Glomerular endothelial cell (primary cell): ENCODE measurements at places on chromosomes 5 and 9. TPM values are rescaled to one million over a fixed set of nuclear protein-coding genes. Genes with fewer than 3 reads are reported as not detected.

GRCh38 chr9:4111233-4112008 lies 188.4 kb downstream of the GLIS3 start:
- DNase-seq = no peak

DNA sequence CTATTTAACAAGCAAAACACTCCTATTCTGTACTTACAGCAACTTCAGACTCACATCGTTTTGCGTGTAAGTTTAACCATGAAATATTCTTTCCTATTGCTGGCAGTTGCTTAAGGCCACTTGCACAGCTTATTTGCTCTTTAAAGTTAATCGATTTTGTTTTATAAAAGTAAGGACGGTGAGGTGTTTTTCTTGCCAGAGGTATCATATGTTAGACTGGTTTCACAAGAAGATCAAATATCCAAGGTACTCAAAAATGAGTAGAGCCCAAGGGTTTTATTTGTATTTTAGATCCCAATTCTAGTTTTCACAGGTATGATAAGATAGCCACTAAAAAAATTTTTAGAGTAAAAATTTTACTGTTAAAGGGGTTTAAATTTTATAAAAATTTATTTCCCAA lies 16.2 kb downstream of the CLINT1 start:
- DNase-seq = no peak

Gene TAF11L10
- total RNA-seq = not detected in 2 replicates

Gene IL3
- total RNA-seq = not detected in 2 replicates

- DNase-seq = no peak
Observed at GRCh38 chr9:98810102-98810842, 2.8 kb downstream of the GALNT12 start.

- DNase-seq = no peak
Observed at GRCh38 chr5:139513852-139514485, 31.4 kb upstream of the STING1 start.

- DNase-seq = peak; percentile 3
Observed at GRCh38 chr5:135242021-135242865, 156.8 kb downstream of the MACROH2A1 start.

Gene ARL10
- 8.0 and 21.6 TPM in 2 replicates for total RNA-seq

Gene LHX3
- total RNA-seq = not detected in 2 replicates

DNA sequence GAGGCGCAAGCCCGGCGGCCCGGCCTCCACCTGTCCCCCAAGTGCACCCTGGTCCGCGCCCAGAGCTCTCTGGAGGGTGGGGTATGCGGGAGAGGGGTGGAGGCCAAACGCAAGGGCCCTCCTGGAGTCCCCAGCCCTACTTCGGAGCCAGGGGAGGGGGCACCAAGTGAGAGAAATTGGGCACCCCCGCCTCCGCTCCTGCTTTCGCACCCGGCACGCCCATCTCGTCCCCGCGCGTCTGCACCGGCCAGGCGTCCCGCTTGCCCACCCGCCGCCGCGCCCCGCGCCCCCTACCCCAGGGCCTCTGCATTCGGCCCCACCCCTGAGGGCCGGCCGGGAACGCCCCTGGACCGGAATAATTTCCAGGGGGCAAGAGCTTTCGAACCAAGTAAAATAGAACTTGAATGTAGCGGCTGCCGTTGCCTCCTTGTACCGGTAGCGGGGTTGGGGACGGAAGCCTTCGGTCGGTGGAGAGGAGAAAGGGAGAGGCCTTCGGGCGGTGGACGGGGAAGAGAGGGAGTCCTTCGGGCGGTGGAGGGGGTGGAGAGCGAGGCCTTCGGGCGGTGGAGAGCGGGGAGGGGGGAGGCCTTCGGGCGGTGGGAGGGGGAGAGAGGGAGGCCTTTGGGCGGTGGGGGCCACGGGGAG lies 694 bp upstream of the PHPT1 start:
- no peak for DNase-seq

GRCh38 chr5:155735388-155735787 lies 591.6 kb upstream of the SGCD start:
- no peak for DNase-seq

DNA sequence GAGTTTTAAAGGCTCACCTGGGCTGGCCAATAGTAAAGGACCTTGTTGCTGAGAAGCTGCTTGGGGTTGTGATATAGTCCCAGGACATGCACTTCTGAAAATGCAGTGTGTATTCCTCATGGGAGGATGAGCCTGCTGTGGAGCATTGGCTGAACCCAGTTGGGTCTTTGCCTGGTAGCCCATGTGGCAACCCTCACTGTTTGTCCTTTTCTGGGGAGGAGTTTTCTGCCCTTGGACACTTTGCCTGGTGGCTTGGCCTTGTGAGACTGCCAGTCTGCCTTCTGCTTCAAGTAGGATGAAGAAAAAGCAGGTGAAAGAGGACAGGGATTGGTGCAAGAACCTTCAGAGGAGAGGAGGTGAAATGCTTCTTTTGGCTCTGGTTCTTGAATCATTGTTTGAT lies 4.0 kb downstream of the TENT4A start:
- DNase-seq = no peak

Gene PCDHGC4
- total RNA-seq = 0.44 and 2.5 TPM in 2 replicates

Gene SHOC1
- total RNA-seq = 0.06 TPM in 1 of 2 replicates, not detected in the other

- no peak for DNase-seq
Observed at GRCh38 chr9:115777610-115778009, 376.0 kb upstream of the PAPPA start.

Gene CSF2
- total RNA-seq = 9.5 and 31.6 TPM in 2 replicates

GRCh38 chr5:151021746-151022145 lies 1.4 kb downstream of the GPX3 start:
- no peak for DNase-seq

DNA sequence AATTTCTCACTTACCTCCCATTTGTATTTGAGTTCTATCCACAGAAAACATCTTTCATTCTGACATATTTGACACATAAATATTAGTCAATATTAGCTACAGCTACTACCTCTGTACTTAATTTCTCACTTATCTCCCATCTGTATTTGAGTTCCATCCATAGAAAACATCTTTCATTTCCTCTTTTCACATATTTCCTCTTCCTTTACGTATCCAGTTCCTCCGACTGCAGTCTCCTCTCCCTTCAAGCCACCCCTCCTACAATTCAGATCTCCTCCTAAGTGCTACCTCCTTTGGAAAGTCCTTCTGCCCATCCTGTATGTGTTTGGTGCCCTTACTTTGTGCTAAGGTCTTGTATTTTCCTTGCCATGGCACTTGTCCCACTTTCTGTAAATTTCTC lies 1.6 kb downstream of the SREK1IP1 start:
- no peak for DNase-seq

- DNase-seq = no peak
Observed at GRCh38 chr9:124769549-124770358, 1.4 kb downstream of the NR6A1 start.

Gene FCN1
- not detected in 2 replicates for total RNA-seq

Gene FLT4
- total RNA-seq = 97.3 and 203 TPM in 2 replicates
